ENCODE measurements at places on chromosomes 12 and 14.
A peak's percentile ranks its signal among the peaks of the same experiment; 100 is the strongest.

- DNase-seq, result no peak
These were observed 54.7 kb upstream of the EIF5 start for GRCh38 chr14:103279142-103280025.

DNA sequence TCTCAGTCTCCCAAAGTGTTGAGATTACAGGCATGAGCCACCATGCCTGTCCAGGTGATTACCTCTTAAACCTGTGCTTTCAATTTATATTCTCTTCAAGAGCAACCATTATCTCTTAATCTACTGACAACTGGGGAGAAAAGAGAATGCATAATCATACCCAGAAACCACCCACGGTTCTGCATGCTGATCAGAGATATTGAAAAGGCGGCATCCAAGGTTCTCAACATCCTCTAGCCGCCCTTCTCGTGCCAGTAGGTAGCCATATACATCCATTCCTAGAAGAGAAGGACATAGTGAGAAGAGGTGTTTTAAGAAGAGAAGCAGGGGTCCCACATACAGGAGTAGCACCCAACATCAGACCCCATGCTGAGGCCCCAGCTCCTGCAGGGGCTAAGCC, 20.8 kb downstream of the ANAPC7 start:
- no peak for DNase-seq

- no peak for DNase-seq
These were observed 20.3 kb downstream of the SLC25A29 start for GRCh38 chr14:100285913-100286400.

DNA sequence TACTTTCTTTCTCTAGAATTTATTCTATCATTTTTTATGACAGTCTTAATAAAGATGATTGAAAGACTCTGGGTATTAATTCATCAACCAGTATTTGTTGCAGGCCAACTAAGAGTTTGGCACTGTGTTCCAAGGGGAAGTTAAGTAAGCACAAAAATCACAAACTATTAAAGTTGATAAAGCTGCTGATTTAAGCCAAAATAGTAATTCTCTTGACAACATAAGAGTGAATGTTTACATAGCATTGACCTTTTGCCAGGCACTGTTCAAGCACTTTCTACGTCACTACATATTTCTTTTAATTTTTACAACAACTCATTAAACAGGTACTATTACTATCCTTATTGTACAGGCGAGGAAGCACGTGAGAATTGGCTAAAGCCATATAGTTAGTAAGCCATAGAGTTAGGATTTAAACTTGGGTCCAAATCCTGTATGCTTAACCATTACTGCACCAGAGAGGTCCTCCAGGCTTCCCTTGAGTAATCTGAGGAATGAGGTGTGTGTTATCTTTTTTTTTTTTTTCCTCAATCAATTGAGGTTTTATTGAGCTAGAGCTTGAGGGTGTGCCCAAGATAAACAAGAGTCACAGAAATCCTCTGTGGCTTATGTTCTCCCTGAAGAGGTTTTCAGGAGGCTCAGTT, 1009.6 kb downstream of the DIO2 start:
- no peak for DNase-seq

DNA sequence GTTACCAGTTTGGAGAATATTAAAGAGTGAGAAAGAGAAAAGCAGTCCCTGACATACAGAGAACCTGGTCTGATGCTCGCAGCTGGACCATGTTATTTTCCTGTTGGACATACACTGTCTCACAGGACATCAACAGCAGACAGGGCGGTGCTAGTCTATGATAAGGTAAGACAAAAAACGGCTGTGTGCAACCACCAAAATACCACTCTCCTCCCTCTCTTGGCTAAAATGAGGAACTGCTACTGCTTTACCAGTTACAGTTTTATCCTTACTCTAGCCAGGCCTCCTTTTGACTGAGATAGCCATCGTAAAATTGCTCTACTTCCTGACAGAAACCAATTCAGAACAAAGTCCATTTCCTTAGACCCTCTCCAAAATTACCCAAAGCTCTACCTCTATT, 47.0 kb upstream of the ERGIC2 start:
- peak; percentile 40 for DNase-seq

DNA sequence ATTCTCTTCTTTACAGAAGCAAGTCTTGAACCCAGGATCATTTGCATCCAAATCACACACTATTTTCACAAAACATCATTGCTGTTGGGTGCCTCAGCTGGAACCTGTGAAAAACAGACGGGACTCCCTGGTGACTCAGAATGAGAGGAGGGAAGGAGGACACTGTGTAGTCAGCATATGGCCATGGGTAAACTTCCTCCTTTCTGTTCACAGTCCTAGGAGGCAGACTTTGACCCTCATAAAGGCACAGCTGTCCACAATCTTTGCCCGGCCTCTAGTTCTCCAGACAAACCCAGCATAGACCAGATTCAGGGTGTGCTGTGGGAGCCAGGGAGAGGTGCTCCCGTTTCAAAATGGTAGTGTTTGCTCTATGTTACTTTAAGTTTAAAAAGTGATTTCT, 62.0 kb downstream of the DYRK2 start:
- no peak for DNase-seq

DNA sequence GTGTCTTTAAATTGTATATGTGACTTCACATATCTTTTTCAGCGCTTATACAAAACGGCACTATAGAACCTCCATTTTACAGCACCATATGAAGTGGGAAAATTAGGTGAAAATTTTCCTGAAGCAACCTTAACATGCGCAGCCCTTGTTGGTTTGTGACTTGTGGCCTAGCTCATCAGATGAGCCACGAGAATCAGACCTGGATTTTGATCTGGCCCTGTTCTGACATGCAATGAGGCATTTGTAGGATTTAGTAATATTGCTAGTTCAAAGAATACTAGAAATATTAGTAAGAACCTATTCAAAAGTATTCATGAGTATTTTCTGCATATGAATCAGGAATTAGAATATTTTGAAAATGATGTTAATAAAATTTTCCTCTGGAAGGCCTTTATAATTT, 2.9 kb downstream of the CDKN1B start:
- peak; percentile 45 for DNase-seq

GRCh38 chr14:31263485-31264133, 56.0 kb upstream of the HECTD1 start:
- DNase-seq, result peak; percentile 25

GRCh38 chr14:95290871-95291431, 28.8 kb downstream of the CLMN start:
- no peak for DNase-seq

DNA sequence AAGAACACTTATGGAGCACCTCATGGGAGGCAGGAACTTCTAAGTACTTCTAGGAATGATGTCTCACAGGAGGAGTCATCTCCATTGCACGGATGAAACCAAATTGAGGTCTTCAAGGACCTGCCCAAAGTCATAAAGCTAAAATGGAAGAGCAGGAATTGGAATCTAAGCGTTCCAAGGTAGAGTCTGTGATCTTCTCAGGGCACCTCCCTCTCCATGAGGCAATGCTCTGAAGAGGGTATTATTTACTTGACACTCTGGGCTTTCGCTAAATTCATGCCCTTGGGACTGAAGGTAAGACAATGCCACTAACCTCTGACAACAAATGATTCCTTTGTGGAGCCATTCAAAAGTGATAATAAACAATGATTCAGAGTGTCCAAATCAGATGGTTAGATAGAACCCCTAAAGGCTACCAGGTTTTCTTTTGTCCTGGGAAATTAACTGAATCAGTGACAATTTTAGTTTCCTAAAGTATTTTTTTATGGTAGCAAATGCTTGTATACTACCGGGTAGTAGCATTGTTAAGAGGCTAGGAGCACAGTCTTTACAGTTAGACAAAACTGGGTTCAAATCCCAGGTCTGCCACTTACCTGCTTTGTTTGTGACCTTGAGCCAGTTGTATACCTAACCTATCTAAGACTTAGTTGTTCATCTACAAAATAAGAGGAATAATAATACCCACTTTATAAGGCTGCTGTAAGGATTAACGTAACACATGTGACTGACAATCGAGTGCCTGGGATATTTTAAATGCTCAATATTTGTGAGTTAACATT, 12.3 kb downstream of the HMGA2 start:
- no peak for DNase-seq

GRCh38 chr12:14185427-14186192, 179.9 kb upstream of the ATF7IP start:
- DNase-seq, result peak; percentile 8

DNA sequence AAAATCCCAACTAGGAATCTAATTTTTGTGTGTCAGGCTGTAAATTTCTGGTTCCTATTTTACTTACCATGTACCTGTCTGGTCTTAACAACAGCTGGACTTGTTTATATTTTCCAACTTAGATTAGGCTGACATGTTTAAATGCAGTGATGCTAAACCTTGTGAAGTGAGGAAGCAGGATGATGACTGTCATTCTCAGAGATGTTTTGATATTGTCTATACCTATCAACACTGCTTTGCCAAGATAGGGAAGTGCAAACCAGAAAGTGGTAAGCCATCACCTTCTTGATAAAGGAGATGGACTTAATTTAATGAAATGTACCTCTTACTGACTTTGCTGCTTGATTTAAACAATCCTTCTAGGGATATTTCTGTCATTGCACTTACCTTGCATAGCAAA, 2.1 kb downstream of the BICD1 start:
- DNase-seq, result no peak

- no peak for DNase-seq
These were observed 329.7 kb downstream of the TMEM121 start for GRCh38 chr14:105855893-105856675.

DNA sequence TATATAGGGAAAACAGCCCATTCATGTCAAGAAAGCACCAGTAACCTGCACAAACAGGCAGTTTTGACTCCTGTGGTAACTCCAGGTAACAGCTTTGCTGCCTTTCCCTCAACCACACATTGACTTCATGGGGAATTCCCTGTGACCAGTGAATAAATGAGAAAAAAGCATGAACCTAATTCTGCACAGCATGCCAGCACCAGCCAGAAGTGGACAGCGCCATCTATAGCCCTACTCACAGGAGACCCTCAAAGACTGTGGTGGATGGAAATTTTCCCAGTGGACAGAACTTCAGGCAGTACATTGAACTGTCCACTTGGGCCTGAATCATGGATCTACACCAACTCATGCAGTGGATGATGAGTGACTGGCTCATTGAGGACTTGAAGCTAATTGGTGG, 152.1 kb downstream of the SLC8A3 start:
- peak; percentile 4 for DNase-seq

- no peak for DNase-seq
These were observed 18.1 kb downstream of the TPCN1 start for GRCh38 chr12:113239288-113239771.

Measured in erythroblast (primary cell).